ENCODE measurements at places on chromosomes 1 and 21. TPM values are rescaled to one million over a fixed set of nuclear protein-coding genes. Genes with fewer than 3 reads are reported as not detected.
A peak's percentile ranks its signal among the peaks of the same experiment; 100 is the strongest.

DNA sequence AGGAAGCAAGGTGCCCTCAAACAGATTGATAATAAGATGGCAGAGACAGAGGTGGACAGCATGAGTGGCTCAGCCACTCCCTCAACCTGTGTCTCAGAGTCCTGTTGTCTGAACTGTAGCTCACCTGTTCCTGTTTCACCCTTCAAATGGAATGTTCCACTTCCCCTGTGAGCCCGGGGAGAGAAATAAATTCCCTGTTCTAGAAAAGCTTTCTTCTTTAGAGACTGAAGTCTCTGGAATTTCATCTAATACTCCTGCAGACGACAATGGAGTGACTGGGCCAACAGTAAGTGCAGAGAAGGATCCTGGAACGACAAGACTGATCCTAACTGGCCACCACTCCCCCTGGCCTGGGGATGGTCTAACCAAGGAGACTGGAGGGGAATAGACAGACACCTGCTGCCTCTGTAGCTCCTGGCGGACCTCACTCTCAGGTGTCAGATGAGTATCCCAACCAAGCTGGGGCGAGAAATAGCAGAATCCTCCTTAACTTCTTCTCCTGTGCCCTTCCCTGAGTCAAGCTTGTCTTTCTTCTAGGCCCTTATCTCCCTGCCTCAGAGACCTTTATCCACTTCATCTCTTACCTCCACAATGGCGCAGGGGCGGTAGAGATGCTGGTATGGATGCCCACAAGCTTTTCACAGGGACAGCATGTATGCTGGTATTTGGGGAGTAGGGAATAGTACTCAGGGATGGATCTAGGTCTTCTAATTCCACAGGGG, 45.4 kb downstream of the PLEKHA6 start:
- H3K27ac ChIP-seq: no peak overlapping the region
- no peaks in the 10 kb centered on the region for H3K4me1 ChIP-seq
- H3K36me3 ChIP-seq: no peaks in the 10 kb centered on the region
- no peak overlapping the region for H3K4me3 ChIP-seq

DNA sequence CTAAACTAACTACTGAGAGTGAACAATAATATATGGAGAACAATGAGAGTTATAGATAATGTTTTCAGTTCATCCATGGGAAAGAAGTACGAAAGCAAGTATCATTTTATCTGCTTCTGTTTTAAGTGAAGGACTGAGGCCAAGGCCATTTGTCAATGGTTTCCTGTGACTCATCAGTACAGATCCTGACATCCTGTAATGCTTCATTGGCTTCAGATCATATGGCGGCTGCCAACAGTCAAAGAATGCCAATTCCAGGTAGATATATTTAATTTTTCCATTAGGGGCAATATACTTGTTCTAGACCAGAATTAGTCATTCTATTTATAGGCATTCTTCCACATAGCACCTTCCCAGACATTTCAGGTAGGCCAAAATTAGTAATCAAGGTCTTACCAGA, 97.3 kb downstream of the USH2A start:
- H3K27ac ChIP-seq: no peak overlapping the region
- no peaks in the 10 kb centered on the region for H3K4me1 ChIP-seq
- H3K4me3 ChIP-seq: no peak overlapping the region

DNA sequence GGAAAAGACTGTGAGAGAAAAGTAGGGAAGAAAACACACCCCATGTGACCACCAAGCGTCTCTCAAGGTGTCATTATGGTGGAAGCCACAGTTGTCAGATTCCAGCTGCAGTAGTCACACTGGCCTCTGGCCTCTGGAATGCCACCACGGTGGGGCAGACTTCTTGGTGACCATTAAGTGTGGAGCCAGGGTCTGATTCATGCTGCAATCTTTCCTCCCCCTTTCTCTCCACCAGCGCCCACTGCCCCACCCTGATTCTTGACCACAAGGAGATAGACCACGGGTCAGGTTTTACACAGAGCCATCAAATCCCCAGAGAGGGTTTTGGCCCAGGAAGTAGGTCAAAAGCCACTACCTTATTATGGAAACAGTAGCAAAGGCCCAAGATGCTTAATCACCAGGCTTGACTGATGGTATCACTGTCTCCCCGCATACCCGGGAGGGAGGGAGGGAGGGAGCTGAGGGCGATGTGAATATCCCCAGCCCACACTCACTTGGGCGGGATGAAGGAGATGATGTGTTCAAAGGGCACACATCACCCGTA, 52.7 kb upstream of the GRHL3 start:
- peaks cover 19% of the 10 kb centered on the region for H3K27me3 ChIP-seq
- H3K36me3 ChIP-seq: no peaks in the 10 kb centered on the region
- H3K4me3 ChIP-seq: no peak overlapping the region
- no peak for ATAC-seq

- ATAC-seq: no peak
- no peak overlapping the region for H3K27ac ChIP-seq
- H3K4me1 ChIP-seq: no peaks in the 10 kb centered on the region
- H3K4me3 ChIP-seq: no peak overlapping the region
Measured at GRCh38 chr1:177620636-177621190, 349.1 kb downstream of the SEC16B start.

DNA sequence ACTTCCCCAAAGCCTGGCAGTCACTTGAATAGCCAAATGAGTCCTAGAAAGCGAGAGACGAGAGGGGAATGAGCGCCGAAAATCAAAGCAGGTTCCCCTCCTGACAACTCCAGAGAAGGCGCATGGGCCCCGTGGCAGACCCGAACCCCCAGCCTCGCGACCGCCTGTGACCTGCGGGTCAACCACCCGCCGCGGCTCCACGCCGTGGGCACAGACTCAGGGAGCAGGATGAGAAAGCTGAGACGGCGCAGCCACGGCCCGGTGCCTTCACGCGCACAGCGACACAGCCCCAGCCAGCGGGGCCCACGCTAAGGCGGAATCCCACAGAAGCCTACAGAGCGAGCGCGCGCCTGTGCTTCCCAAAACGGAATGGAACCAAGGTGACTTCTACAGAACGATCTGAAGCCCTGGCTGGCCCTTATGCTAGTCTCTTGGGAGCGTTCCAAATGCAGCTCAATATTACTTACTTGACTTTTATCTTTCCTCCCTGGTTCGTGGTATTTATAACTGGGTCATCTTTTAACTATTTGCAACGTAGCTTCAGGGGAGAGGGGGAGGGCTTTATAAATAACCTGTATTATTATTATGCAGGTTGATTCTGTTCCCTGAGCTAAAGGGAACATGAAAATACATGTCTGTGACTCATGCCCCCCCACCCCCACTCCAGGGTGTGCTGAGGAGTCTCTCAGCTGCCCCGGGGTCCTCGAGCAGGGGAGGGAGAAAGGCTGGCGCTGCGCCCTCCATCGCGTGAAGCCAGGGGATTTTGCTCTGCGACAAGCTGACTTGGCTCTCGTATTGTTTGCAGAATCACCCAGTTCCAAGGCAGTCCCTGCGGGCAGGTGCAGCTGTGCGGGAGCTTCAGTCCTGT, 1.7 kb downstream of the TSPEAR start:
- peaks cover 99% of the 10 kb centered on the region for H3K27me3 ChIP-seq
- no peaks in the 10 kb centered on the region for H3K36me3 ChIP-seq
- no peak for ATAC-seq
- H3K27ac ChIP-seq: no peak overlapping the region
- H3K4me1 ChIP-seq: peaks cover 16% of the 10 kb centered on the region

DNA sequence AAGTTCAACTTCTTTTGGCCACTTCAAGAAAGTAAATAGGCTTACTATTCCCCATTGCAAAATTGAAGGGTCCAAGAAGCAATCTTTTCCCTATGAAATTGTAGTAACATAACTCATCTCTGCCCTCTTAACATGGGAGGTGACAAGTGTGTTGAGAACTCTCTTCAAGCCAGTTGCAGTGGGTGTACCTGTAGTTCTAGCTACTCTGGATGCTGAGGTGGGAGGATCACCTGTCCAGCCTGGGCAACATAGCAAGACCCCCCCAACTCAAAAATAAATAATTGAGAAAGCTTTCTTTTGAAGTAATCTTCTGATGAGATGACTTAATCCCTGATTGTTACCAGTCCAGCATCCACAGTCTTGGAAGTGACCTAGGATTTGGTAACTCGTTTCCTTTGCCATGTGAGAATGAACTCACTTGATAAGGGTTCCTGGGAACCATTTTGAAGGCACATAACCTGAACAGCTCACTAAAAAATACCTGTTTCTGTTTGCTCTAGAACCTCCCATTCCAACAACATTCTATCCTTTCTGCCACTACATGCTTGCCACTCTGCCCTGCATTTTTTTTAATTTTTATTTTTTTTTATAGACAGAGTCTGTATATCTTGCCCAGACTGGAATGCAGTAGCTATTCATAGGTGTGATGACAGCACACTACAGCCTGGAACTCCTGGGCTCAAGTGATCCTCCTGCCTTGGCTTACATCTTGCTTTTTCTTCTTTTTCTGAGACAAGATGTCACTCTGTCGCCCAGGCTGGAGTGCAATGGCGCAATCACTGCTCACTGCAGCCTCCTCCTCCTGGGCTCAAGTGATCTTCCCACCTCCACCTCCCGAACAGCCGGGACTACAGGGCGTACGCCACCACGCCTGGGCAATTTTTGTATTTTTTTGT, 1.4 kb upstream of the IPO9 start:
- no peak for ATAC-seq
- H3K27me3 ChIP-seq: no peaks in the 10 kb centered on the region

DNA sequence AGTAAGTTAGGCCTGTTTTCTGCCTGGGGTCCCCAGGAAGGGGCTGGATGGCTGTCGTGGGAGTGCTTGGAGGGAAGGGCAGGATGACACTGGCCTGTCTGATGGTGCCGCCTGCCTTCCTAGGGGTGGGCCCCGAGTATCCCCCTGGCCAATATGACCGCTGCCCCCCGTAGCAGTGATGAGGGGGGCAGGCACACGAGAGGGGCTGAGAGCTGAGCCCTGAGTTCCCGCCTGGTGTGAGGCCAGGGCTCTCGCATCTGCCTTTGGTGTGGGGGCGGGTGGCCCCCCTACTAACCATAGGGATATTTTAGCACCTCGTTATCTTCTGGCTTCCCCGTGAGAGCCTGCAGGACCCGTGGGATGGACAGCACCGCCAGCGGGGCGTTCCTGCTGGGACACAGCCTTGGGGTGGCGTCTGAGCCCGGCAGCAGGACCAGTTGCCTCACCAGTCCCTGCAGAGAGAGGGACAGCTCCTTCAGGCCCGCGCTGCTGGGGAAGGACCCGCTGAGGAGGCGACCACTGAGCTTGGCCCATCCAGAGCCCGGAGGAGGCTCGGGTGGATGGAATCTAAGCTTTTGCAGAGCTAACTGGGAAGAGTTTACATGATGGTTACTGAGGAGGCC, 10.4 kb downstream of the KRTAP10-1 start:
- no peak for ATAC-seq
- H3K36me3 ChIP-seq: no peaks in the 10 kb centered on the region
- H3K4me3 ChIP-seq: no peak overlapping the region
- H3K4me1 ChIP-seq: no peaks in the 10 kb centered on the region

DNA sequence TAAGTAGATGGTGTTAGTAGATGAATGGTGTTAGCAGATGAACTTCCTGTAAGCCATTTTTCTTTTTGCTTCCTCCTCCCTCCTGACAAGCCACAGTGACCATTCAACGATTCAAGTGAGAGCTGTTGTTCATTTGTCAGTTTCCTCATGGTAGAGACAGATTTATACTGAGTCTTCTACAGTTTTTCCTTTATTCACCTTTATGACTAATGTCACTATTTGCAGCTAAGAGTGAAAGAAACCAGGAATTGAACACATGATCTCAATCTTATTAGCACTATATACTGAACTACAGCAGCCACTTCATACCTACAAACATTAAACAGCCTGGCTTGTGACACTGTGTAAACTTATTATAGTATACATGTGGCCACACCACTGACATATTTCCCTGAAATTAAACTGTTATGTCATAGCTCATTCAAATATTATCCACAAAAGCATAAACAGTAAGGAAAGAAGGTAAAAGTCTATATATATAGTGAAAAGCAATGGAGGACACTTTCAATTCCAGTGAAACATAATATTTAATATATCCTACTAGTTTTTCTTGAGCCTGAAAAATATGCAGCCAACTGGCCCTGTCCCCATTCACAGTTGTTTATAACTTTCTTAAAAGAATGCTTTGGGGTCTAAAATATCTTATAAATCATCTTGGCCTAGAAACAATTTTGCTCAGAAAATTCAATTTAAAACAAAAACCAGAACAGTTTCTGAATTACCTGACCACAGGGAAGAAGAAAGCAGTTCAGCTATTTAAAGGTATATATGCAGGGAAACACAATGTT, 566.9 kb upstream of the ZRANB2 start:
- H3K27me3 ChIP-seq: no peaks in the 10 kb centered on the region
- no peak overlapping the region for H3K27ac ChIP-seq
- no peak for ATAC-seq
- no peaks in the 10 kb centered on the region for H3K4me1 ChIP-seq
- H3K4me3 ChIP-seq: no peak overlapping the region
- no peaks in the 10 kb centered on the region for H3K36me3 ChIP-seq

GRCh38 chr1:247613405-247613804, 8.0 kb downstream of the OR2G3 start:
- H3K4me1 ChIP-seq: no peaks in the 10 kb centered on the region
- no peak for ATAC-seq
- no peak overlapping the region for H3K27ac ChIP-seq
- no peak overlapping the region for H3K4me3 ChIP-seq
- no peaks in the 10 kb centered on the region for H3K36me3 ChIP-seq

DNA sequence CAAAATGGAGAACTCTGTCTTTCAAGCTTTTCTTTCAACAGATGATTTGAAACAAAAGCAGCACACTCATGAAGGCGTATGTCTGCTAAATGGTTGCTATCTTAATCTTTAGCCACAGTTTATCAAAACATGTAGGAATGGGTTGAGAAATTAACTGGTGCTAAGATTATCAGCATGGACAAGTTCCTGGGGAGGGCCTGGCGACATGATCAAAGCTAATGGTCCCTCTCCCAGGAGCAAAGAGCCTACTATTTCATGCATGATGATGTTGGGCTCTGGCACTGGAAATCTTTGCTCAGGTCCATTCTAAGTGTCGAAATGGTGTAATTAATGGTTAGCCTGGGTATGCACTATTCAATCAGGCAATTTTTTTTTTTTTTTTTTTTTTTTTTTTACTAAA, 91.7 kb downstream of the SLC45A1 start:
- H3K4me3 ChIP-seq: peak overlapping the region; percentile 5
- H3K27me3 ChIP-seq: no peaks in the 10 kb centered on the region
- ATAC-seq: no peak
- H3K4me1 ChIP-seq: peaks cover 100% of the 10 kb centered on the region
- H3K27ac ChIP-seq: peak overlapping the region; percentile 97

GRCh38 chr1:214902636-214903320, 179.8 kb upstream of the KCNK2 start:
- no peak overlapping the region for H3K27ac ChIP-seq
- no peak for ATAC-seq
- no peaks in the 10 kb centered on the region for H3K27me3 ChIP-seq

The CD34 gene
- 70.9 TPM for total RNA-seq

The LCE3D gene
- not detected for total RNA-seq

Measured in gastroesophageal sphincter (tissue), 4 donors.